Thoracic aorta (tissue), 2 donors: ENCODE measurements at places on chromosomes 3 and 15. TPM values are rescaled to one million over a fixed set of nuclear protein-coding genes. Genes with fewer than 3 reads are reported as not detected.

- DNase-seq: no peak
Observed at GRCh38 chr15:35376707-35377106, 169.3 kb downstream of the DPH6 start.

GRCh38 chr3:12273045-12273695 is 15.7 kb upstream of the PPARG start:
- DNase-seq: no peak

GRCh38 chr3:131786386-131786785 is 248.4 kb downstream of the CPNE4 start:
- no peak for DNase-seq

HHLA2 gene
- not detected for total RNA-seq

DHX36 gene
- 71.5 TPM for total RNA-seq

TPRA1 gene
- total RNA-seq: 37.8 TPM
